Tibial nerve (tissue), 4 donors: ENCODE measurements at places on chromosomes 5 and 9.

- H3K4me1 ChIP-seq = no peaks in the 10 kb centered on the region
- DNase-seq = no peak
- no peaks in the 10 kb centered on the region for H3K27me3 ChIP-seq
- H3K4me3 ChIP-seq = no peak overlapping the region
- H3K27ac ChIP-seq = no peak overlapping the region
Measured at GRCh38 chr9:32497921-32498320, 28.1 kb downstream of the RIGI start.

- H3K27ac ChIP-seq = no peak overlapping the region
- DNase-seq = no peak
- no peaks in the 10 kb centered on the region for H3K27me3 ChIP-seq
- H3K4me3 ChIP-seq = no peak overlapping the region
Measured at GRCh38 chr5:23440703-23441102, 66.7 kb upstream of the PRDM9 start.

- no peaks in the 10 kb centered on the region for H3K27me3 ChIP-seq
- H3K36me3 ChIP-seq = no peaks in the 10 kb centered on the region
- no peak overlapping the region for H3K27ac ChIP-seq
Measured at GRCh38 chr5:6322163-6322713, 56.1 kb downstream of the MED10 start.

DNA sequence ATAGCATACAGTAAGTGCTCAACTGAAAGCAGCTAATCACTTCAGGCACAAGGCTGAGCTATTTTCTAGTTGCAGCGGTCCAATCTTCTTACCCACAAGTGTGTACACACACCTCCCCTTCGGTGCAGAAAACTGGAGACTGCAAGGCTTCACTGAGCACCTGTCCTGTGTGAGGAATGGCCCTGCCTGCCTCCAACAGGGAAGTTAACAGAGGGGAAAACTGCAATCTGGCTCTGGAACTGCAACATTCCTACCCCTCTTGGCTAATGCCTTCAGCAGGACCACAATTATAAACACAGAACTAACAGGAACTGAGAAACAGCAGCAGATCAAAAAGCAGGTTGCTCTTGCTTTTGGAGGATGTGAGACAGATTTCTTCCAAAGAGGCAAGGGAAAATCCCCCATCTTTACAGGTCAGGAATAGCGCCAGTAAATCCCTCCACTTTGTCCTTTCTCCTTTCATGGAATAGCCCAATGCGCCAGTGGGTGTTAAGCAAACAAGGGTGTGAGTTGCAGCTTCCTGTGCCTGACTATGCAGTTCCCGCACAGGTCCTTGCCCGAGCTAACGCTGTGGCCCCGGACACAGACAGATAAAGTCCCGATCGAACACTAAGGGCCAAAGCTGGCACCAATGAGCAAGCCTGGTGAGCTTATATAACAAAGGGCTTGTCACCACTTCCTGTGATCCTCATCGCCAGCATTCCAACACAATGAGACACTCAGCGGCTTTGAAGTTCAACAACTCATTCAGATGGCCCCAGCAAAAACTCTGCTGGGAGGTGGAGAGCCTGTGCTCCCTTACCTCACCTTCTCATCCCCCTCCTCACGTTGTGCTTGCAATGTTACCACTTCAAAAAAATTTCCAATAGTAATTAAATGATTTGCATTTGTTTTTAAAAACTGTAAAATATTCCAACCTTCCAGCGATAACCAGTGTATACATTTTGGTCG lies 21.5 kb downstream of the SHB start:
- H3K4me1 ChIP-seq = peaks cover 11% of the 10 kb centered on the region
- no peak overlapping the region for H3K27ac ChIP-seq
- H3K4me3 ChIP-seq = no peak overlapping the region
- H3K36me3 ChIP-seq = no peaks in the 10 kb centered on the region
- DNase-seq = no peak
- no peaks in the 10 kb centered on the region for H3K27me3 ChIP-seq

DNA sequence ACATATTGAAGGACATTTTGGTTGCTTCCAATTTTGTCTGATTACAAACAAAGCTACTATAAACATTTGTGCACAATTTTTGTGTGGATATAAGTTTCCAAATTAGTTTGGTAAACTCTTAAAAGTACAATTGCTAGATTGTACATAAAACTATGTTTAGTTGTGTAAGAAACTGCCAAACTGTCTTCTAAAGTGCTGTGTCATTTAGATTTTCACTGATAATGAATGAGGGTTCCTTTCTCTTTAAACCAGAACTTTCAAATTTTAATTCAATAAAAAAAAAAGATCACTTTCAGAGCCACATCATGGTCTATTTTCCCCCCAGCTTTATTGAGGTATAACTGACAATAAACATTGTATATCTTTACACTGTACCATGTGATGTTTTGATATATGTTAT lies 74.0 kb upstream of the TRPC7 start:
- H3K27ac ChIP-seq = no peak overlapping the region
- no peak overlapping the region for H3K4me3 ChIP-seq
- no peaks in the 10 kb centered on the region for H3K27me3 ChIP-seq
